Activated CD4-positive, CD25-positive, alpha-beta regulatory T cell treated with anti-CD3 and anti-CD28 coated beads, Interleukin-2, amount 50 U/mL, for 72 hours (primary cell): ENCODE measurements at places on chromosomes 6 and 20.
A peak's percentile ranks its signal among the peaks of the same experiment; 100 is the strongest.

- no peak for DNase-seq
These were observed 183.7 kb upstream of the CEP162 start for GRCh38 chr6:84411060-84411629.

DNA sequence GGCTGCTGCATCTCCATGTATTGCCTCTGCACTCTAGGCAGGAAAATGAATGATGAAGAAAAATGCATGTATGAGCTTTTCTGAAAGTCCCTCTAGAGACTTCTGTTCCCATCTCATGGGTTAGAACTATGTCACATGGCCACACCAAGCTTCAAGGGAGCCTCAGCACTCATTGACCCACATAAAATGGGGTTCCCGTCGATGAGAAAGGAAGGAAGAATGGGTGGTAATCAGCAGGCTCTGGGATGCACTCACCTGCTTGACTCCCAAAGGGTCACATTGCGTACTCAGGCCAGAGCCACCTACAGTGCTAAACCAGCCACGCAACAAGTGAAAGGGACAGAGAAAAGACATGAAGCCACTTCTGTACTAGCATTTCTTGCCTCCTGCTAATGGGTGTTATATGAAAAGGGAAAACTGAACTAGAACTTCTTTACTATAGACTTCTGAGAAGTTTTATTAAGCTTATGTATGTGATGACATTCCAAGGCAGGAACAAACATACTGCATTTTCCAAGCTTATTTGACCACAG is 95.8 kb upstream of the GCM1 start:
- no peak for DNase-seq

GRCh38 chr6:38320843-38321242 is 318.9 kb downstream of the BTBD9 start:
- no peak for DNase-seq

DNA sequence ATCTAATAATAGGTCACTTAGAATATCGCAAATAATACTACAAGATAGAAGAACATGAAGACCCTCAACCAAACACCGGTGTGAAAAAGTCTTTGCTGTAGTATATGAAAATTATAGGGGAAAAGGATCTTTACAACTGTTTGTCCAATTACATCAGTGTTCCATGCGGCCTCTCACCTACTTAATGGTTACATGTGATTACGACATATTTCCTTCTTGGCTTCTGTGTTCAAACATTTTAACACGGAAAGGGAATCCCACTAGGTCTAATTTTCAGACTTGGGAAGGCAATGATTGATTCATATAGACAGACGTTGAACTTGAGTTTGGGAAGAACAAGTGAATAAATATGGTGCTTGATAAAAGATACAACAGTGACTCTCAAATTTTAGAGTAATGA is 273.4 kb downstream of the KIF16B start:
- no peak for DNase-seq

DNA sequence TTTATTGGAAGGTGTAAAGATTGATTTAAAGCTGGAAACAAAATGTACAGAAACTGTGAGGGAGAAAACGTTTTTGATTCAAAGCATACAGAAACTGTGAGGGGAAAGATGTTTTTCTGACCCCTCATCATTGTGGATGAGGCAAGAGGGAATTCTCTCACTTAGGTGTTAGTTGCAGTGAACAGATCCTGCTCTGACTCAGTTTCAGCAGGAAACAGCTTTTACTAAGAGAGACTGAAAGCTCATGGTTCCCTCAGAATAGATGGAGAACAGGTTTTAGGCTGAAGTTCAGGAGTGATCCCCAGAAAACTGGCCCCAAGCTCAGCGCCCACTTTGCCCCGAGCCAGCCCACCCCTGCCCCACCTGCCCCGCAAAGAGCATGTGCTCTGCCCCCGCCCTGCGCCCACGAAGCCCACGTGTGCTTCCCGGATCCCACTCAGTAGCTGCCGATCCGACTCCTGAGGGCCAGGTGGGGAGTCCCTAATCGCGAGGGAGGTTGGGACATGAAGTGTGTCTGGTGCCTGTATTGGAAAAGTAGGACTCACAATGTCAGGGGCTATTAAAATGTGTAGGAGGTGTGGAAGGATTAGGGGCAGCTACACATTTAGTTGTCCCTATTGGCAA is 41.2 kb downstream of the DUSP22 start:
- DNase-seq = peak; percentile 21

GRCh38 chr6:6890400-6890858 is 217.3 kb upstream of the RREB1 start:
- DNase-seq = no peak

- no peak for DNase-seq
These were observed 327.6 kb downstream of the PRL start for GRCh38 chr6:21969192-21969591.
